ENCODE measurements at places on chromosomes 4 and X. TPM values are rescaled to one million over a fixed set of nuclear protein-coding genes. Genes with fewer than 3 reads are reported as not detected.
A peak's percentile ranks its signal among the peaks of the same experiment; 100 is the strongest.

DNA sequence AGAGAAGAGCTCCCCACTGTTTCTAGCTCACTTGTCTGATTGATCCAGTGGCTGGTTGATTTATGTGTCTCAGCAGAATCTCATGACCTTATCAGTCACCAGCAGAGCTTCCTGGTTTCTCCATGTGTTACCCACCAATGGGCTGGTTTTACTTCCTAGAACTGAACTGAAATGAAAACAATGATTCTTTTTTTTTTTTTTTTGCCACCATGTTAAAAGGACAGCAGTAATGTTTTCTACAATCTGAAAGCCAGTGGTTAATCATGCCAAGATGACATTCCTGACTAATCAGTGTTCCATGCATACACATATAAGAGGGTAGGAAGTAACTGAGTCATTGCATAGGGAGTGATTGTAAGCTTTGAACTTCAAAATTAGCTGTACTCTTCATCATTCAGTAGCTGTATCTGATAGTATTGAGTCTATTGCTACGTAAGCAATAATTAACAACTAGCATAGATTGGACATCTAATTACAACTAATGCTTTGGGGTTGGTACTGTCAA lies 67.7 kb downstream of the SLC4A4 start:
- peak; percentile 26 for DNase-seq

DNA sequence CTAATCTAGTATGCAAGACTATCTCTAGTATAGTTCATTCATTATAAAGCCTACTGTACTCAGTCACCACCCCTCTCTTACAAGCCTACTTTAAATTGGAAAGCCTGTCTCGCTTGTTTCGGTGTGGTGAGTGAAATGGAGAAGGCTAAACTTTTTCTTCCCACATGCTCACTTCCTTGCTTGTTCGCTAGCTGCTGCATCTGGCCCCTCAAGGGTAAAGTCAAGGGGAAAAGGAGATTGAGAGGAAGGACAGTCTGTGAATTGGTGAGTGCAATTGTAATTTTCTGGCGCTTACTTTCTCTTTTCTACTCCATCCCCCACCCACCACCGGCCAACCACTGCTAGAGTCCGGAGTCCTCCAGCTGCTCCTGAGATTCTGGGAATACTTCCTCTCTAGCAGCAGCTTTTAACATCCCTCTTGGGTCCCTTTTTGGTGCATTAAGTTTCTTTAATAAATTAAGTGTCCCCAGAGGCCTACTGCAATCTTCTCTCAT lies 12.1 kb upstream of the ARAP2 start:
- DNase-seq: no peak

GRCh38 chrX:23851544-23851943 lies 56.2 kb downstream of the APOO start:
- no peak for DNase-seq

- peak; percentile 92 for DNase-seq
Observed at GRCh38 chrX:119565107-119565663, at the start of gene STEEP1. STEEP1 (minus strand) TSS chrX:119565409; CDS start chrX:119565355, 54 bp downstream.

DNA sequence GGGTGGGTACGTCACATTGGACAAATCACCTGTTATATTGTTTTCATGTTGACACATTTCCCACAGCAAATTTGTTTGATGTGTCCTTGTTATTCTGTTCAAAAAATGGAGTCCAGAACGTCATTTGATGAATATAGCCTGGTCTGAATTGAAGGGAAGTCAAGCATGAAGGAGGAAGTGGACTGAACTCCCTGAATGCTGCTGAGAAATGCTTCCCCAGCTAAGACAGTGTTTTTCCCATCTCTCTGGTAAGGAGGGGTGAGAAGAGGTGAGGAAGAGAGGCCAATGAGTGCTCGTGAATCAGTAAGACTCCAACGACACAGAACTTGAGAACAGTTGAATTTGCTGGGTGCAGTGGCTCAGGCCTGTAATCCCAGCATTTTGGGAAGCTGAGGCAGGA lies 127.4 kb downstream of the RBM47 start:
- DNase-seq: no peak

GRK4 gene
- 7.3 TPM for total RNA-seq

DNA sequence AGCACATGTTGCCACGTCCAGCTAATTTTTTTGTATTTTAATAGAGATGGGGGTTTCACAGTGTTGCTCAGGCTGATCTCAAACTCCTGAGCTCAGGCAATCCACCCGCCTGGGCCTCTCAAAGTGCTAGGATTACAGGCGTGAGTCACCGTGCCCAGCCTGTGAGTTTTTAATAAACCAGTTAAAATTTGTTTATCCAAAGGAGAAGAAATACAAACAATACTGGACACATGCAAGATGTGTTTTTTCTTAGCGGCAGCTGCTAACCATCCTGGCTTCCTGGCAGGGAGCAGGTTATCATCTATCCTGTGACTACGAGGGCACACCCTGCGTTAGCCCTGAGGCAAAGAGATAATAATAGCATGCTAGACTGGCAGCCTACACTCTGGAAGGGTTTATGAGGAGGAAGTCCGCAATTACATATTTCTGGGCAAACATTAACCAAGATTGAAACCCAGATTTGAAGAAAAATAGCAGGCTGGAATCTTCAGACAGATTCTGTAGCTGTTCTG lies 191.4 kb downstream of the SPRY1 start:
- DNase-seq: peak; percentile 83

GRCh38 chrX:98338544-98338943 lies 1454.8 kb downstream of the RPA4 start:
- DNase-seq: no peak

ADGRL3 gene
- 3.5 TPM for total RNA-seq

RHOXF1 gene
- 0.29 TPM for total RNA-seq

- no peak for DNase-seq
Observed at GRCh38 chr4:39235696-39236095, 53.4 kb downstream of the WDR19 start.

DNA sequence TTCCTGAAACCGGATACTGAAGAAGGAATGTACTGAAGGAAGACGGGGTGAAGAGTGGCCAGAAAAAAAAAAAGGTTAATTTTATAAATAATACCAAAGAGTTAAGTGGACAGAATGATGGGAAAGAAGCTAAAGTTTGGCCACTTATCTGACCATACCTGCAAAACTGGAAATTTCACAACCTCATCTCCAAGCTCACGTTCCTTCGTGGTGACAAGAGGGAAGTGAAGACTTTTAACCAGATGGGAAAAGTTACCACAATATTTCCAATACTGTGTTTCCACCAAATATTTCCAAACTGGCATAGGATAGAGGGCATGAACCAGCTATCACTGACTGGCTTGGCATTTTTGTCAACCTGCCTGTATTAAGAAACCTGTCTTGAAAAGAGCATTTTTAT lies 56.4 kb downstream of the MAML3 start:
- no peak for DNase-seq

FAM149A gene
- 38.2 TPM for total RNA-seq

SSX4 gene
- not detected for total RNA-seq

GRCh38 chr4:139965789-139966188 lies 188.2 kb downstream of the MAML3 start:
- DNase-seq: no peak

- DNase-seq: no peak
Observed at GRCh38 chr4:74524985-74525384, 80.0 kb downstream of the AREG start.

- DNase-seq: no peak
Observed at GRCh38 chrX:142637206-142637605, 388.5 kb upstream of the SPANXN4 start.

DNA sequence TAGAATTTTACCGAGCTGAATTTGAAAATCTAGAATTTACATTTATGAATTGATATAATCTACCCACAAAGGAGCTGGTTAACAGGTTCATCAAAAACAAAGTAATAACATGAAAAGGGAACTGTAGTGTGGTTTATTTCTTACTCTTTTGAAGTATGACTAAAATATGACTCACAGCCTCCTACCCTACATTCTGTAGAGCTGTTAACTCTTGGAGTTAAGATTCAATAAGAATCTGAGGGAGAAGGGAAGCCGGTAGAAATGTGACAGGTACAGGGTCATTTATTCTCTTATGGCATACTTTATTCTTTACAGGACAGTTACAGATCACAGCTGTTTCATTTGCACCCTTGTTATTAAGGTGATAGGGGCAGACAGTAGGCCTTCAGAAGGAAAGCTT lies 132.2 kb upstream of the FAM47B start:
- no peak for DNase-seq

XIAP gene
- total RNA-seq: 57.7 TPM

TMPRSS11A gene
- total RNA-seq: not detected
